ENCODE measurements at places on chromosomes 16 and 17.

DNA sequence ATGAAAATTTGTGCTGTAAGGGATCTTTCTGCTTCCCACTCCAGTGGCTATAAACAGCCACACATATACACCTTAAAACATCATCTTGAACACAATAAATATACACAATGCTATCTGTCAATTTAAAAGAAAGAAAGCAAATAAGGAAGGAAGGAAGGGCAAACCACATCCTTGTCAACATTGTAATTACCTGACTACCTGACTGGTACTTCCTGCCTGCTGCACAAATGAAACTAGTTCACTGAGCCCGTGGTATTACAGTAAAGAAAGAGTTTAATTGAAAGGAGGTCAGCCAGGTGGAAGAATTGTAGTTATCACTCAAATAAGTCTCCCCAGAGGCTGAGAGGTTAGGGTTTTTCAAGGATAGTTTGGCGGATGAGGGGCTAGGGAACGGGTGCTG is 344.4 kb upstream of the ASIC2 start:
- DNase-seq: no peak

GRCh38 chr17:62206550-62206949 is 141.5 kb upstream of the MED13 start:
- DNase-seq: no peak

DNA sequence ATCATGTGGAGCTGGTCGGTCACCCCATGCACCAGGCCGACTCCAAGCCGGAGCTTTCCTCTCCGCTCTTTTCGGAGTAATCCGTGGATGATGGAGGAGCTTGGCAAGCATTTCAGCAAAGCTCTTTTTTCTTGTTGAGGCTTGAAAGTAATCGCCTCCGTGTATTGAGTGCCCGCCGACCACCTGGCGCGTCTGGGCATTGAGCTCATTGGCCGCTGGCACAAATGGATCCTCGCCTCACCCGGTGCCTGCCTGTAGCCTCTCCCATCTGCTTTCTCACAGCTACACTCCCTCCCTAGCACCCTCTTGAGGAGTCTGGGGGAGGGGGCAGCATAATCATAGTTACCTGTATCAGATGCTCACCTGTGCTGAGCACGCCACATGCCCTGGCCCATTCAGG is 148.9 kb downstream of the CMIP start:
- peak; percentile 78 for DNase-seq

GRCh38 chr17:78815696-78816095 is 24.9 kb downstream of the USP36 start:
- no peak for DNase-seq

- DNase-seq: peak; percentile 33
Measured at GRCh38 chr17:29619251-29619650, 3.5 kb downstream of the CORO6 start.

DNA sequence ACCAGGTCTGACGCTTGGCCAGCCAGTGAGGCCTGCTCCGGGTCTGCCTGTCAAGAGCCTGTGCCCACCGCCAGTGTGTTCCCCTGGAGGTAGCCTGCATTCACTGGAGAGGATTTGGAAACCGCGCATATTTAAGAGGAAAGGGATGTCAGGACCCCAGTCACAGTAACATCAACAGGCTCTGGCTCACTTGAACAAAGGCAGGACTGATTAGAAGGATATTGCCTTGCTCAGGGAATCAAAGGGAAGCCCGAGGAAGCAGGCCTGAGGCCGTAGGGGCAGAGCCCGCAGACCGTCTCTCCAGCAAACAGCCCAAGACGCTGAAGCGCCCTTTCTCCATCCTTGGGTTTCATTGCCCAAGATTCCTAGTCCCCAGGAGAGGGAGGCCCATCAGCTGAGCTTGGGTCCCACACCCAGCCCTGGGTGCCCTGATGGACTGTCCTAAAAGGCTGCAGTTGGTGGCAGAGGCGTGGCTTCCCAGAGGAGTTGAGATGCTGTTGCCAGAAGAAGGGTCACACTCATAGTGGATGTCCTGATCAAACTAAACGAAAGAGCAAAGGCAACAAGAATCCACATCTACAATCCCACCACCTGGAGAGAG is 23.2 kb downstream of the NT5M start:
- DNase-seq: no peak

DNA sequence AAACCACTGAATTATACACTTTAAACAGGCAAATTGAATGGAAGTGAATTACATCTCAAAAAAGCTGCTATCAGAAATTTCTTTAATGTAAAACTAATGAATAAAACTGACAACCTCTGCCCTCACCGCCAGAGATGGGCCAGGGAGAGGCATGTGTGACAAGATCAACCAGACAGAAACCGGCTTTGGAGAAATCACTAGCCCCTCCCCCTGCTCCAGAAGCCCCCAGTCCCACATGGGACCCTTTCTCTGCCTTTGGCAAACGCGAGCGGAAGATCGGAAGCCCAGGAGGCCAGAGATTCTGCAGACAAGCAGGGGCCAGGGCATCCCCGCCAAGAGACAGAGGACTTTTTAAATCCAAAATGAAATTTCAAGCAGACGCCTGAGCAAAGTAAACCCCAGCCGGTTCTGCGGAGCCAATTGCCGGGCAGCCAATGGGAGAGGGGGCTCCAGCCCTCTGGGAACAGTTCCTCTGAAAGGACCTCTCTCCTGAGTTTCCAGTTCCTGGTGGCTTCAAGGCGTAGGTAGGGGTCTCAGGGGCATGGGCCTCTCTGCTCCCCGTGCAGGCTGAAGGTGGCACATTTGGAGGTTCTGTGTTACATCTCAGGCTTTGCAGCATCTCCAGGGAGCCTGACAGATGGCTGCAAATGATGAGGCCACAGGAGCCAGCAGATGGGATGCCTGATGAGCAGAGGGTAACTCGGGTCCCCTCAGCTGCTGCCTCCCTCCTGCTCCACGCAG is 118.1 kb downstream of the GSG1L start:
- no peak for DNase-seq

DNA sequence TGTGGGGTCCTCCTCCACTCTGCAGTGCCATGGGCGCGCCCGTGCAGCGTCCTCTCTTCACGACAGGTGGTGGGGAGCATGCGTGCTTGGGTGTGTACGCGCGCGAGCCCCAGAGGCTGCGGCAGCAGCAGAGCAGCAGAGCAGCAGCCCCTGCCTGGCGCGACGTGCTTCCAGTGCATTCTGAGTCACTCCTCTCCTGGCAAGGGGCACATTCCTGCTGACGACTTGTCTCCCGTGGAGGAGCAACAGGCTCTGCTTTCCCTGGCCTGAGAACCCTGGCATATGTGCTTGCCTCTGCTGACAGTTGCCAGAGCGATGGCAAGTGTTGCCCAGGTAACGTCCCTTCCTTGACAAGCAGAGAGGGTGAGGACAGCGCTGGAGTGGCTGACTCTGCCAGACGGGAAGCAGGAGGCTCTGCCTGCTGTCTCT is 133.8 kb upstream of the PLCG2 start:
- peak; percentile 92 for DNase-seq

- DNase-seq: no peak
Measured at GRCh38 chr17:3630781-3631180, 5.3 kb downstream of the SHPK start.

GRCh38 chr17:16471295-16471694 is 20.7 kb downstream of the LRRC75A start:
- DNase-seq: no peak

GRCh38 chr16:89117975-89118289 is 24.3 kb downstream of the ACSF3 start:
- DNase-seq: no peak

DNA sequence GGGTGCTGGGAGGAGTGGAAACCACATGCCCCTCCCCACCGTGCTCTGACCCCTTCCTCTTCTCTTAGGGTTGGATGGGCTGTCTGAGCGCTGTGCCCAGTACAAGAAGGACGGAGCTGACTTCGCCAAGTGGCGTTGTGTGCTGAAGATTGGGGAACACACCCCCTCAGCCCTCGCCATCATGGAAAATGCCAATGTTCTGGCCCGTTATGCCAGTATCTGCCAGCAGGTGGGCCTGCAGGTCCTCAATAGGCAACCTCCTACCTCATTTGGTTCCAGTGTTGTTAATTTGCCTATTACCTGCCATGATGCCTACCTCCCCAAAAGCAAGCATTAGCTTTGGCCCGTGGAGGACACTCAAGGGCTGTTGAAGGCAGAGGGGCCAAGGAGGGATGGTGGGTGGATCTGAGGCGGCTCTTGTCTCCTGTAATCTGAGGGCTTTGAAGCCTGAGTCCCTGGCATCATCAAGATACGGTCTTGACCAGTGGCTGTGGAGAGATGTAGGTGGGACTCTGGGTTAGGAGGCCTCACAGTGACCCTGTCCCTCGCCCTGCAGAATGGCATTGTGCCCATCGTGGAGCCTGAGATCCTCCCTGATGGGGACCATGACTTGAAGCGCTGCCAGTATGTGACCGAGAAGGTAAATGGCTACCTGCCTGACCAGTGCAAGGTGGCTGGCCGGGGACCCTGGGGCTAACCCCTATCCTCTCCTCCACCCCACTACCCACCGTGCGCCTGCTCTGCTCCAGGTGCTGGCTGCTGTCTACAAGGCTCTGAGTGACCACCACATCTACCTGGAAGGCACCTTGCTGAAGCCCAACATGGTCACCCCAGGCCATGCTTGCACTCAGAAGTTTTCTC is 3.4 kb downstream of the ALDOA start:
- peak; percentile 17 for DNase-seq

DNA sequence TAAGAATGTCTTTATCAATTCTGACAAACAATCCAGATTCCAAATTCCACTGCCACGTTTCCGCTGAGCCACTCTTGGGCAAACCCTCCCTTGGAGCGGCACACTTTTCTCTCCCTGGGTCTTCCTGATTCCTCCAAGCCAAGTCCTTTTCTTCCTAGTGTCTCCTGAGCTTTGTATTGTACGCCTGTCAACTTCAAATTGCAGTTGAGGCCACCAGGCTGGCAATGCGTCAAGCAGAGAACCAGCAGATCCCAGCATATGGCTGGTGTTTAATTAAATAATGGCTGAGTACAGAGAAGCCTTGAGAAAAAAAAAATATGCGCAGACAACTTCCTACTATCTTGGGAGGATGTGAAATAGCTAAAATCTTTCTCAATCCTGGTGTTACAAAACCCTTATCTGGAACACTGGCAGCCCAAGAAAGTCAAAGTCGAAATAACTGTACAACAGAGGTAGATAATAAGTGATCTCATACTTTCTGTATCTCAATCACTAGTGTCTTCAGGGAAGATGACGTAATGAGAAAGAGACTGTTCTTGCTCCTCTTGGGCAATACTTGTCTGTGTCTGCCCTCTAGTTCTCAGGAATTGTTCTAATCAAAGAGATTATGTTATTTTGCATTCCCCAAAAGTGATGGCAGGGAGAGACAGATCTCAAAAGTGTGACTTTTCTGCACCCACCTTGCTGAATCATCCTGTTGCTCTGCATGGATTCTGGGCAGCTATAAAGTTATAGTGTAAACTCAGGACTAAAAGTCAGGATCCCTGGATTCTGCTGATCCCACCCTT is 15.0 kb downstream of the SMIM36 start:
- DNase-seq: no peak

DNA sequence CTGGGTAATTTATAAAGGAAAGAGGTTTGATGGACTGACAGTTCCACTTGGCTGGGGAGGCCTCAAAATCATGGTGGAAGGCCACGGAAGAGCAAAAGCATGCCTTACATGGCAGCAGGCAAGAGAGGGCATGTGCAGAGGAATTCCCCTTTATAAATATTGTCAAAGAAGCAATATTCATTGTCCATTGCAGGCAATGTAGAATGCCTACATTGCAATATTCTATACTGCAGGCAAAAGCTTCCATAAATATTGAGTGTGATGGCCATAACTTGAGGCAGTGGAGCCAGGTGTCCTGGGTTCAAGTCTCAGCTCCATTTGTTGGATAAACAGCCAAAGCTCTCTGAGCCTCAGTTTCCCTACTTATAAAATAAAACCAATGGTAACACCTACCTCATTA is 322.3 kb downstream of the SHISA9 start:
- no peak for DNase-seq

- DNase-seq: no peak
Measured at GRCh38 chr16:27486760-27487159, 63.0 kb downstream of the GTF3C1 start.

DNA sequence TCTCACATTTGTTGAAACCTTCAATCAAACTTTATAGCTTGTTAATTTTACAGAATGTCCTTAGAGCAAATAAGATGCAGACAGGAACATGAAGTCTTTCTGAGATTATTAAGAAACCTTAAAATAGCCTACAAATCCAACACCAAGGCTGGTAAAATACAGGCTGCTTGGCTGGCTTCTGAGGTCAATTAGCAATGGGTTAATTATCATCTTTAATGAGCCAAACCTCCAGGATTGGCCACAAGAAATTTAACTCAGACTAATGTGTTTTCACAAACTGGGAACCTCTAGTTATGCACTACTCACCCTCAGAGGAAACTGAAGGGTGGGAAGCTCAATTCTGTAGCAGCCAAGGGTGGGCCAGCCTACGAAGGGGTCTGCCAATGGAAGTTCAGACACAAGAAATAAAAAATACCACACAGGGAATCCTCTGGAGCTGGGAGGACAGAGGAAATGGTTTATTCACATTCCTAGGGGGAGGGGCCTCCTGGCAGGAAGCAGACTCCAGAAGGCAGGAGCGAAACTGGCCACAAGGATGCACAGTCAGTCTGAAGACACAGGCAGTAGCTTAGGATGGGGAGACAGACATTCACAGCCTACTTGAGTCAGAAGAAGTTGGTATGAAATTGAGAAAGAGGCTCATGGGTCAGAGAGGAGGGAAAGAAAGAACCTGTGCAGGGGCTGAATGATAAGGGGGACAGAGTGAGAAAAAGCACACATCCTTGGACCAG is 36.1 kb downstream of the HIC1 start:
- DNase-seq: no peak

DNA sequence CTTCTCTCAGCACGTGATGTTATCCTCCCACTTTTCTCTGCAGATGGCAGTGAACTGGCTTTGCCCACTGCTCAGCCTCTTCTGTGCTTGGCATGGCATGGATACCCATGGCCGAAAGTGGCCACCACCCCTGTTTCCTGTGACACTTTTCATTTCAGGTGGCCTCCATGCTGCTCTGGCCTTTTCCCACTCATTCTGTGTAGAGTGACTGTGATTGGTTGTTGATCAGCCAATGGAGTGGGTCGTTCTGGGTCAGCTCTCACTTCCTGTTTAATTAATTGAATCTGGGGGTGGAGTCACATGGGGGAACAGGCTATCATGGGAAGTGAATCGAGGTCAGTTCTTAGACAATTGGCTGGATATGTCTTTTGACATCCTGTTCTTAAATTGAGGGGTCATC is 350.1 kb upstream of the EEF2KMT start:
- DNase-seq: no peak

GRCh38 chr17:45372325-45372869 is 55.6 kb upstream of the MAP3K14 start:
- DNase-seq: no peak

All from NCI-H345 (cell line).